NCI-H2029 treated with DMSO at 0.1 percent for 48 hours (cell line): ENCODE measurements at places on chromosomes 3 and 15.

DNA sequence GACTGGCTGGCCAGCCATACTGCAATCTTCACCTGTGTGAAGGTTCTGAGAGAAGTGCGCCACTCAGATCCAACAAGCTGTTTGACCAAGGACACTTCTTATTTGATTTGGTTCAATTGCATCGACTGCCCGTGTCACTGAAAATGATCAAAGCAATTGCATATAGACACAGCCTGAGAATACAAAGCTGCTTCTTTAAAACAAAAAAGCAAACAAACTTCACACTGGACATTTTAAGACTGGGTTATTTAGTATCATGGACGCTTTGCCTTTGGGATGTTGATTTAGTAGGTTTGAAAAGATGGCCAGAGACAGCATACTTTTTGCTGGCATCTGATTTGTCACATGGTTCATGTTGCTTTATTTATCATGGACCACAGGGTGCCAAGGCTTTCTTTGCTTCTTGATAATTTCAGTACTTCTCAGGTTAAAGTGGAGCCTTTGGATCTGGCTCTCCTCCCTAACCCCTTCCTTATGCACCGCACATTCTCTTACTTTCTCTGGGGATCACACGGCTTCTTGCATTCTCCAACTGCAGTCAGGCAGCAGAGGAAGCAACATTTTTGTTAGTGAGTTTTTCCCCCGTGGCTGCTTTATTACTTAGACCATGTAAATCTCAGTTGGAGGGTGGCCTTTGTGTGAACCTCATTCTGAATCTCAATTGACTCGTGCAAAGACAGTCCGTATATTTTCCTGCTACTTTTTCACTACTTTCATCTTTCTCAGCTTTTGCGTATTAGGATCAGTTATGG, 151.0 kb downstream of the CD47 start:
- no peak for DNase-seq

- no peak for DNase-seq
These were observed 19.9 kb downstream of the SPICE1 start for GRCh38 chr3:113495035-113495434.

- no peak for DNase-seq
These were observed 345.7 kb downstream of the SV2B start for GRCh38 chr15:91445695-91446228.

DNA sequence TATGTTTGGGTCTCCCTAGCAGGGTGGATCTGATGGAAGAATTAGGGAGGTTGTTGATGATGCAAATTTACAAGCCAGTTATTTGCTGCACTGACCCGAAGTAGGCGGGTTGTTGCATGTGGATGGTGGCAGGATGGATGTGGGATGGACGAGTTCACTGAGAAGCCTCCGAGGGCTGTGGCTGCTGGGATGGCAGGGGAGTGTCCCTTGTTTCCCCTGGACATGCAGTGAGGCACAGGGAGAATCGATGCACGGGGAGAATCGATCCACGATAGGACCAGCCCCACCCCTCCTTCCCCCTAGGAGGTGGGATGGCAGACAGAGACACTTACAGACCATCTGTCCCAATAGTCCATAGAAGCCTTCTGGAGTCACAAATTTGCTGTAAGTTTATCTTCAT, 31.0 kb upstream of the KLF13 start:
- DNase-seq, result no peak

DNA sequence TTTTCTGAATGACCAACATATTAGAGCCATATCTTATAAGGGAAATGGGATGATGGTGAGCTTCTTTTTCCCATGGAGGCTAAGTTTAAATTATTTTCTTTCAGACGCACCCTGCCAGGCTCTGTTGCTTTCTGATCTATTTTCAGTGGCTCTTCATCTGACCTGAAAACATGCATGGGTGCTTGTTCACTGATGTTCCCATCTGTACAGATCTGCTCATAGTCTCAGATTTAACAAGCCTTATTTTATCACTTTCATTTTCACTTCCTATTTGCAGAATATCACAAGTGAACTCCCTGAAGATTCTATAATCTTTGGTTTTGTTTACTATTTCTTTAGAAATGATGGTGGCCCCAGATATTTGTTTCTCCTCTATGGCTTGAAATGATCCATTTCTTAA, 31.1 kb upstream of the SUCLG2 start:
- no peak for DNase-seq

GRCh38 chr3:129577366-129577765, 29.1 kb downstream of the PLXND1 start:
- no peak for DNase-seq

DNA sequence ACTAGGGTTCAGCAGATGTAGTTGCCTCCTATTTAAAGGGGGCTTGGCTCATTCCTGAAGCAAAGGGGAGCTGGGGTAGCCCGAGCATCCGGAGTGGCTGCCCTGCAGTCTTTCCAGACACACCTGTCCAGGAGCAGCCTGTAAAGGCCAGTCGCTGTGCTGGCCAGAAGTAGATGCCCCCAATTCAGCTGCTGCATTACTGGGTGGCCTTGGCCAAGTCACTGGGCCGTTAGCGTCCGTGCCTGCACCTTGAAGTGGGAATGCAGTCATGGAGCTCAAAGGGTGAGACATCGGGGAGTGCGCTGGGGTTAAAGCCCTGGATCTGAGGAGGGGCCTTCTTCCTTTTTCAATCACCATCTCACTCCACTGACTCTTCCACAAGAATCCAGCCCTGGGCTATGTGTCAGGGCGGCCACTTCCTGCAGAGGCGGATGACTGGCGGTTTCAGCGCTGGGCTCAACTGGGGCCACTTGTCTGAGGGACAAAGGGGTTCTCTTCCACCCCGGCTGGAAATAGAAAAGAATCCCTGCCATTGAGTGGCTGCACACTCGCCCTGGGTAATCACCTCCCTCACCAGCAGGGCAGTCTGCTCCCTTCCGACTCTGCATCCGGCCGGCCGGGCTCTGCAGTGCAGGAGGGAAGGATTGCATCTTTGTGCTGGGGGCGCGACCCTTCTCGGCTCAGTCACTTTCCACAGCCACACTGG, 11.8 kb downstream of the ALDH1A3 start:
- no peak for DNase-seq

- no peak for DNase-seq
These were observed 97.2 kb downstream of the CLDN1 start for GRCh38 chr3:190224863-190225692.

- DNase-seq, result no peak
These were observed 469.6 kb upstream of the DPPA4 start for GRCh38 chr3:109806929-109807328.

- no peak for DNase-seq
These were observed 38.9 kb downstream of the SLC25A26 start for GRCh38 chr3:66259566-66260255.
